ENCODE measurements at places on chromosomes 1 and 21.
A peak's percentile ranks its signal among the peaks of the same experiment; 100 is the strongest.

- DNase-seq = no peak
These were observed 587.3 kb downstream of the PTPRC start for GRCh38 chr1:199226163-199226562.

DNA sequence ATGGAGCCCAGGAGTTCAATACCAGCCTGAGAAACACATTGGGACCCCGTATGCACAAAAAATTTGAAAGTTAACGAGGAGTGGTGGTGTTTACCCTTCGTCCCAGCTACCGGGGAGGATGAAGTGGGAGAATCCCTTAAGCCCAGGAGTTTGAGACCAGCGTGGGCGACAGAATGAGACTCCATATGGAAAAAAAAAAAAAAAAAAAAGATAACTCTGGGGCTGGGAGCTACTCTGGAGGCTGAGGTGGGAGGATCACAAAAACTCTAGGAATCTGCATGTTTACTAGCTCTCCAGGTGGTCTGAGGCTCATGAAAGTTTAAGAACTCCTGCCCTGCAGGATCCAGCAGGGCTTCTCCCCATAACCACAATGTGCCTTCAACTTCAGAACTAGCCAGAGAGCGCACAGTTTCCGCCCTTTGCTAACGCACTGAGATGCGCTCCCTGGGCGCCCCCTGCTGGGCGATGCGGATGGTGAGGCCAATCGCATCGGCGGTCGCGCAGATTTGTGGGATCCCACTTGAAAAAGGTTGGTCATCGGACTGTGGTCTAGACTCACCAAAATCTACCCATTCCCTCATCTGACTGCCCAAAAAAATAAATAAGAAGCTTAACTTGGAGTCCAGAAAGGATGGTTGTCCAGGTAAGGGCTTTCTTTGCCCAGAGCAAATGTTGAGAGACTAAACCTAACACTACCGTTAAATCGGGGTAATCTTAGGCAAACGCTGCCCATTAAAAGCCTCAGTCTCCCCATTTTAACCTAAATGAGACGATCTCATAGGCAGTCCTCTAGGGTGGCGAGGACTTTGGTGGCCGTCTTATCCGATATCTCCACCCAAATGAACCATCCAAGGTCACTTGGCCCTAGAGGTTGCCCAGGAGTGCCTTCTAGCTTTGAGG, 8.8 kb downstream of the ZNF683 start:
- peak; percentile 93 for DNase-seq

DNA sequence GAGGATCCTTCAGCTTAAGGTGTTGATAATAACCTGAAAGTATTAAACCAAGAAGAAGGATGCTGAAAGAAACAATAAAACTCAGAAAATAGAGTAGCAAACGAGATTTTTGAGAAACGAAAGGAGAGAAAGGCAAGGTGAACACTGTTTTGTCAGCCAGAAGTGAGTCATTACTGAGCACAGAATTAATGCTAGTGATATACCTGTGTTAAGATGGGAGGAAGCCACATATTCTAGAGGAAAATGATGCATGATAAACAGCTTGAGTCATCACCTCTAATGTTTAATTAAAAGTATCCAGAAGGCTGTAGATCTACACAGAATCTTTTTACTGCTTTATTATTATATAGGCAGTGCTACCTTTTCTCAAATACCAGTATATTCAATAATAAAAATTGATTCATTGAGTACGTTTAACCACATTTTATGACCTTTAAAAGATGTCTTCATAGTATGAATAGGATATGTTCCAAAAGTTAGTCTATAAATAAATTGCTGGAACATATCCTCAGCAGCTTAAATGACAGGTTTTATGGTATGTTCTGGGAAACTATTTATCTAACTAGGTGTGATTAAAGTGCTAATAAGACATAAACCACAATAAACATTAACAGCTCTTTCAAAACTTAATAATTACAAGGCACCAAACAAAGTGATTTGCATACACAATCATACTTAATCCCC, 10.3 kb downstream of the SH3GLB1 start:
- DNase-seq = no peak

DNA sequence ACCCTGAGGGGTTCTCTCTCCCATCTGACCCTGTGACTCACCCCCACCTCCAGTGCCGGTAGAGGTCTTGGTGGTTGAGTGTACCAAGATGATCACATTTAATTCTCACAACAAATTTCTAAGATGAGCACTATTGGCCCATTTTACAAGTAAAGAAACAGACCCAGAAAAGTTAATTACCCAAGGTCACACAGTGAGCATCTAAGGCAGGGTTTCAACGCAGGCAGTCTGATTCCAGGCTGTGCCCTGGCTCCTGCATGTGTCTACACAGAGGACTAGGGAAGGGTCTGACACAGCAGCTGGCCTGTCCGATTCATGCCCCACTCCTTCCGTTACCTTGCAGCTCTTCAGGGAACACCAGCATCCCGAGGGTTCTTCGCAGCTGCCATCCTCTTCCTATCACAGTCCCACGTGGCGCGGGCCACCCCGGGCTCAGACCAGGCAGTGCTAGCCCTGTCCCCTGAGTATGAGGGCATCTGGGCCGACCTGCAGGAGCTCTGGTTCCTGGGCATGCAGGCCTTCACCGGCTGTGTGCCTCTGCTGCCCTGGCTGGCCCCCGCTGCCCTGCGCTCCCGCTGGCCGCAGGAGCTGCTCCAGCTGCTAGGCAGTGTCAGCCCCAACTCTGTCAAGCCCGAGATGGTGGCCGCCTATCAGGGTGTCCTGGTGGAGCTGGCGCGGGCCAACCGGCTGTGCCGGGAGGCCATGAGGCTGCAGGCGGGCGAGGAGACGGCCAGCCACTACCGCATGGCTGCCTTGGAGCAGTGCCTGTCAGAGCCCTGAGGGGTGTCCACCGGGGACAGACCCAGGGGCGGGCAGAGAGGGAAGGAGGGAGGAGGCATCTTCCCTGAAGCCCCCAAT, 7.5 kb downstream of the NCDN start:
- no peak for DNase-seq

- no peak for DNase-seq
These were observed 543.5 kb downstream of the PTPRC start for GRCh38 chr1:199182186-199182843.

DNA sequence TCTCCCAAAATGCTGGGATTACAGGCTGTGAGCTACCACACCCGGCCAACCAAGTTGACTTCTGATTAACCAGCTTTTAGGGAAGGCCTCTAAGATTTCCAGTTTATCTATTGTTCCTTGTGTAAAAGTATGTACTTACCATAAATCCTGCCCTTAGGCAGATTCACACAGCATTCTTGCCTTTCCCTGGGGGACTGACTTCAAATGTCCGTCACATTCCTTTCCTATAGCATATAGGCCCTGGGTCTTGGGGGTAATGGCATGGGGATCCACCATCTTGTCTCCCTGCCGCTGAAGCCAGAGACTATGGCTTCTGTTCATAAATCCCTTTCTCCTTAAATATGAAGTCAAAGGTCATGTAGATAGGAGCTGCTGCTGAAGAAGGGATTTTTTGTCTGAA, 872 bp upstream of the PINK1 start:
- no peak for DNase-seq

DNA sequence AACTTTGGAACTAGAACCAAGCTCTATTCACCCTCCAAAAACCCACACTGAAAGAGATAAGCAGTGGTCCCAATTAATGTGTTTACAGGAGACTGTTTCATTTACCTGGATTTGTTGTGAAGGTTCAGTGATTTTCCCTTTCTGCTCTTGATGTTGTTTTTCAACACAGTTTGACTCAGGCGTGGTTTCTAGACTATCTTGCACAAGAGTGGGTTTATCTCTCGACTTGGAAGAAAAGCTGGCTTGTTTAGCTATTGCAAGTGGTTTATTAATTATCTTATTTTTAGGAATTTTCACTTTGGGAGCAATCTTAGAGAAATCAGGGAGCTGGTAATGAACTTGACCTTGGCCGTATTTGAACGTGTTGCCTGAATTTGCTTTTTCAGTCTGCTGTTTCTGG, 5.3 kb downstream of the AKNAD1 start:
- DNase-seq = no peak

GRCh38 chr1:17437580-17438317, 1.7 kb downstream of the RCC2 start:
- peak; percentile 88 for DNase-seq

GRCh38 chr1:2540816-2541492, 10.9 kb upstream of the HES5 start:
- DNase-seq = peak; percentile 94

DNA sequence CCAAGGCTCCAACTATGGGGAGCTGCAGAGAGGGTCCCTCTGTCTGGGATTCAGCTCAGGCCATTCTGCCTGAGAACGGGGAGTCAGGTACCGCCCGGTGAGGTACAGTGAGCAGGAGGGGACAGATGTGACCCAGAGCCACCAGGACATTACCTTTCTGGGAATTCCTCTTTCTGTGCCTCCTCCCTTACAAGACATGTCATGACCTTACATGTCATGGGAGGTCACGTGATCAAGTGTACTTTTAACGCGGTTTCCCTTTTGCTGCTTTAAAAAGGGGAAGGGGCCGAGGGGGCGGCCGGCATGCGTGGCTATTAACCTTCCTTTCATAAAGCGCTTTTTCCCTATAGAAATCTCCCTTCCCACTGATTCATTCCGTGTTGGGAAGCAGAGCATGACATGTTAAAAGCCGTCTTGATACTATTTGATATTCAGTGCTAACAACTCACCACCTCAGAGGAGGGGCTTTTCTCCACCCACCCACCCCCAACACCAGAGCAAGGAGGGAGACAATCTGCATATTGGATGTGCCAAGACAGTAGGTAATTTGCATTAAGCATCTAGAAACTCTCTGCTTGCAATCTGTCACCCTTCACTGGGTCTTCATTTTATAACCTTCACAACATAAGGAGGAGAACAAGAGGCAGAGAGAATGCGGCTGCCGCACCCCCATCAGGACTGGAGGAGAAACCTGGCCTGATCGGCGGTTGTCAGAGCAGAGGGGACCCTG, 113.6 kb upstream of the VAMP3 start:
- DNase-seq = no peak

DNA sequence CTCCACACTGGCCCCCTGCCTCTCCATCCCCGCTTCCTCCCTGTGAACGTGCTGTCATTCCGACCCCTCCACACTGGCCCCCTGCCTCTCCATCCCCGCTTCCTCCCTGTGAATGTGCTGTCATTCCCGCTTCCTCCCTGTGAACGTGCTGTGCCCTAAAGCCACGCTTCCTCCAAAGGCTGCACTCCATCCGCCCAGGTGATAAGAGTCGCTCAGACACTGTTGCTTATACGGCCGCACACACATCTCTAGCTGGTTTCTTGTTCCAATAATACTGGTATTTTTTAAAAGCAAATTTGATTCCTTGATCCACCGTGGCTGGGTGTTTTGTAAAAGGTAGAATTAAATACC, 39.3 kb upstream of the TSPEAR start:
- DNase-seq = no peak
